ENCODE measurements at places on chromosomes 3 and 15.

DNA sequence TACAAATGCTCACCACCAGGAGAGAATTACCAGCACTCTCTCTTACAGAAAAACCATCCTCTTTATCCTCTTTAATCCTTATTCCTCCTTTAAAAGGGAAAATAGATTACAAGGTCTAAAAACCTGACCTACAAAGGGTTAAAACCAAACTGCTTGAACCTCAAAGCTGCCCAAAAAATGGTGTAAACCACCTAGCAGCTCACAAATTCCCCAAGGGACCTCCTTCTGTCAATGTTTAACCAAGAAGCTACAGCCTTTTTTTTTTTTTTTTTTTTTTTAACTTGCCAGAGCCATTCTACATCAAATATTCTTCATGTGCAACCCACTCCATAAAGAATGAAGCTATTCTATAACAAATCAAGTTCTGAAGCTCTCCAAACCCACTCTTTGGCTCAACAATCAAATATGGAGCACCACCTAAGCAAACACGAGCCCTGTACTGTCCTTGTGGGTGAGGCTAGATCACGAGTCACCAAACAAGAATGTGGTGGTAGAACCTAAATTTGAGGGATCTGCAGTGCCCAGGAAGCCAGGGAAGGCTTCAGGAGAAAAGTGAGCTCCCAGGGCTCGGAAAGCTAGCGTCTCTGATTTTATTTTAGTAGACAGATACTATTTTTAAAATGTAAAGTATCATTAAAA, 20.1 kb downstream of the OSBPL10 start:
- DNase-seq = no peak

DNA sequence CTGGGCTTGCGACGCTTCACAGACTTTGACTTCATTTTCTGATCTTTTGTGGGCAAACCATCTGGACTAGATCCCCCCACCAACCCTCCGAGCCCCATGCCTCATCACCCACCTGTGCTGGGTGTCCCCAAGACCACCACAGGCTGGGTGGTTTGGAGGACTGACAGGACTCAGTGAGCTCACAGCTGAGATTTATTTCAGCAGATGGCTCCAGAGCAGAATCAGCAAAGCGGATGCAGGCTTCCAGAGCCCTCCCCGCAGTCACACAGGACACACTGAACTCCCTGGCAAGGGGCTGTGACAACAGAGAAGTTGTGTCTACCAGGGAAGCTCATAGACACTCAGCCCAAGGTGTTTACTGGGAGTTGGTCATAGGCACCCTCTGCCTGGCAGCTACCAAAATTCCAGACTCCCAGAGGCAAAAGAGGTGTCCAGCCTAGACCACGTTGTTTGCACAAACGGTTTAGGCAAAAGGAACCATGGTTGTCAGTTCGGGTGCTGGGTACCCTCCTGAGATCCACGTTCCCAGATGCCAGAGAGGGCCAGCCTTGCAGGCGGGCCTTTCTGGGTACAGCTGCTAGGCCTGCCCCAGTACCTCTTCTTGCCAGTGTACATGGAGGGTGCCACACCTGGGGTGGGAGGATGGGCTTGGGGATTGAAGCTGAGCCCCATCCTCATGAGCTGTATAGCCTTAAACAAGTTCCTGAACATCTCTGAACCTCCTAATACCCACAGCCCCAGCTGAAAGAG, 170.3 kb downstream of the NSMCE3 start:
- no peak for DNase-seq

DNA sequence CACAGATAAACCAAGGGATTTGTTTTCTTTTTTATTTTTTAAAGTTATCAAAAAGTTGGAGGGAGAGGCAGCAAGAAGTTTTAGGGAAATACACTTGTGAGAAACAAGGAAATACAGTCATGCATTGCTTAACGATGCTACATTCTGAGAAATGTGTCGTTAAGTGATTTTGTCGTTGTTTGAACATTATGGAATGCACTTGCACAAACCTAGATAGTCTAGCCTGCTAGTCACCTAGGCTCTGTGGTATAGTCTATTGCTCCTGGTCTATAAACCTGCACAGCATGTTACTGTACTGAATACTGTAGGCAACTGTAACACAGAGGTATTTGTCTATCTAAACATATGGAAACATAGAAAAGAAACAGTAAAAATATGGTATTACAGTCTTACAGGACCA, 2.0 kb upstream of the NFKBIZ start:
- no peak for DNase-seq

- DNase-seq = no peak
Observed at GRCh38 chr15:56783857-56784661, 50.8 kb upstream of the ZNF280D start.

DNA sequence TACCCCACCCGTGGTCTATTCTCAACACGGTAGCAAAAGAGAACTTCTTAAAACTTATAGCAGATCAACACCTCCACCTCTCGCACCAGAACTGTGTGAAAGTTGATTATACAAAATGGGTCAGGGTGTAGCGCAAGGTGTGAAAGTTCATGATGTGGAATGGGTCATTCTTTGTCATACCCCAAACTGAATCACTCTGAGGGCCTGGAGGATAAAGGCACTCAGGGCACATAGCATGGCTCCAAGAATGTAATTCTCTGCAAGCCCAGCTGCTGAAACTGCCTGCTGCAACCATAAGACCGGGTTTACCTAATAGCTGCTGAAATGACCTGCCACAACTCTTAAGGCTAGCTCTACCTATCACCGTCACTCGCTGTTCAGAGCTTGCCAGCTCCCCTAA, 70.0 kb downstream of the FOXP1 start:
- DNase-seq = no peak

DNA sequence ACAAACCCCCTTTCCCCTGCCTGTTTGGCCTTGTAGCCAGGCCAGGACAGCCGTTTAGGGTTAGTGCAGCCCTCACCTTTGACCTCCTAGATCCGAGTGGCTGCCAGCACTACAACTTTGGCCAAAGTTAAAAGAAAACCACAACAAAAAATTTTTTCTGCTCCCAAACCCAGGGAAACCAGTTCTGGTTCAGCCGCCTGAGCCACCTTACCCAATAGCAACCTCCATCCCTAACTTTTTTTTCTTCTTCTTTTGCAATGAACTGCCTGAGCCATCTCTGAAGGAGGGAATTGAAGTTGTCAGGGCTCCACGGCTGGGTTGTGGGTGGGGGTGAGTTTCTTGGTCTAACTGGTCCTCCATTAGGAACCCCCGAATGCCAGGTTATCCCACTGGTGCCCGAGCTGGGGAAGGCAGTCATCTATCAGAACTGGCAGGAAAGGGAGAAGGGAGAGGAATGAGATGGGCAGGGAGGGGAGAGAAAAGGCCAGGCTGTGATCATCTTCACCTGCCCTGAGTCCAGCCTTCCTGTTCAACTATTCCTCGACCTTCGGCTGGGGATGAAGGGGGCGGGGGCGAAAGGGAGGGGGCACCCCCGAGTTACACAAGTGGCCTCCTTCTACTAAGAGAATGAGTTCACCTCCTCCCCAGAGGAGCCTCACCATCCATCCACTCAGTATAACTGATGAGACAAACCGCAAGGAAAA, 6.2 kb upstream of the NR2F2 start:
- DNase-seq = no peak

DNA sequence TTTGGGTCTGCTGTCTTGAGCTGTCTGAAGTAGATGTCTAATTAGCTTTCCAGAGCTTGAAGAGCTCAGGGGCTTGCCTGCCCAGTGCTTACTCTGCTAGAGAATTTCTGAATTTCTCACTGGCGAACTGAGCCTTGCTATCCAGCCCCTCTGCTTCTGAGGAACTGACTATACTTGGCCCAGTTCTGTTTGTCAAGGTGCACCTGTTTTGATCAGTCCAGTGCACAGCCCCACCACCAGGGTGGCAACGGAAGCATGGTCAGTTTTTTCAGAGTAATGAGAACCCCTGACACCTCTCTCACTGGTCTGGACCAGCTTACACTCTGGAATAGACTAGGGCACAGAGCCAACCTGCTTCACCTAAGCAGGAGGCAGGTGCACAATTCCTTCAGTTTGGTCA, 25.2 kb downstream of the ITGB5 start:
- no peak for DNase-seq

DNA sequence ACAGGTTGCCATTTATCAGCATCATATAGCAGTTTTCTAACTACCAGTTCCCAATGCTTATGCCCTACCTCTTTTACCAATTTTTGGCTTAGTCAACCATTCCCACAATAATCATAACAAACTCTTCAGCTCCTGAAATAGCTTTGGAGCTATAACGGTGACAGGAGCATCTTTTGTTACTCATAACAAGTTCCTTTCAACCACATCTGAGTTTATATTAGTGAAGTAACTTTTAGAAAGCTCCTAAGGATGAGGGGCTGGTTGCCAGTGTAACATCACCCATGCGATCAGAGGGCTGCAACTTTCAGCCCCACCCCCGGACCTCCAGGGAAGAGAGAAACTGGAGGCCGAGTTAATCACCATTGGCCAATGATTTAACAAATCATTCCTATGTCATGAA, 495.3 kb upstream of the RASGRP1 start:
- no peak for DNase-seq

- no peak for DNase-seq
Observed at GRCh38 chr15:40477642-40478327, 7.0 kb downstream of the CHST14 start.

GRCh38 chr3:150411106-150411460, 3.0 kb downstream of the TSC22D2 start:
- DNase-seq = no peak

DNA sequence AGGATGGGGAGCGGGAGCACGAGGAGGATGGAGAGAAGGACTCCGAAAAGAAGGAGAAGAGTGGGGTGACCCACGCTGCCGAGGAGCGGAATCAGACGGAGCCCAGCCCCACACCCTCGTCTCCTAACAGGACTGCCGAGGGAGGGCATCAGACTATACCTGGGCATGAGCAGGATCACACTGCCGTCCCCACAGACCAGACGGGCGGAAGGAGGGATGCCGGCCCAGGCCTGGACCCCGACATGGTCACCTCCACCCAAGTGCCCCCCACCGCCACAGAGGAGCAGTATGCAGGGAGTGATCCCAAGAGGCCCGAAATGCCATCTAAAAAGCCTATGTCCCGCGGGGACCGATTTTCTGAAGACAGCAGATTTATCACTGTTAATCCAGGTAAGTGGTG, 169.8 kb downstream of the FEZF2 start:
- no peak for DNase-seq

DNA sequence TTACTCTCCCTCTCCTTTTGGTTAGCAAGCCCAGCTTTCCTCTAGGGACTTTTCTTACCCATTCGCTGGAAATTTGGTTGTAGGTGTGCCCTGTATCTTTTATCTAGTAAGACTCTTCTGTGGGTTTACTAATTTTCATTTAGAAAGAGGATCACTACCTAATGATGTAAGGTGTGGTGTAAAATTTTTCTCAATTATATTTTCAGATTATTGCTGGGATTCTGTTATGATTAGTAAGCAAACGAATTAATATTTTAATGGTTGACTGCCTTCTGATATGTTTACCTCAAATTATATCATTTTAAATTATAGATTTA, 28.5 kb downstream of the PLCL2 start:
- no peak for DNase-seq

DNA sequence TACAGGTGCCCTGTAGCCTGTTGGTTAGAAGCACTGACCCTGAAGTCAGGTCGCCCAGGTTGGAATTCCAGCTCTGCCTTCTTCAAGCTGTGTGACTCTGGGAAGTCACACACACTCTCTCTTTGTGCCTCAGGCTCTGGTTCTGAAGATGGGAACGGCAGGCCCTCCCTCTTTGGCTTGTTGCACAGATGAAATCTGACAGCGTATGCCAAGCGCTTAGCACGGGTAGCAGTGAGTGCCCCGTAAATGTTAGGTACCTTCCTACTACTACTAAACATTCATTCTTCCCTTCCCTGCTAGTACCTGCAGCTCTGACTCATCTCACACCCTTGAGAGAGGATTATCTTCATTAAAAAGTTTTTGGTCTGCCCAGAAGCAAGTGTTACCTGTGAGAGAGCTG, 139.0 kb downstream of the PGPEP1L start:
- DNase-seq = no peak

DNA sequence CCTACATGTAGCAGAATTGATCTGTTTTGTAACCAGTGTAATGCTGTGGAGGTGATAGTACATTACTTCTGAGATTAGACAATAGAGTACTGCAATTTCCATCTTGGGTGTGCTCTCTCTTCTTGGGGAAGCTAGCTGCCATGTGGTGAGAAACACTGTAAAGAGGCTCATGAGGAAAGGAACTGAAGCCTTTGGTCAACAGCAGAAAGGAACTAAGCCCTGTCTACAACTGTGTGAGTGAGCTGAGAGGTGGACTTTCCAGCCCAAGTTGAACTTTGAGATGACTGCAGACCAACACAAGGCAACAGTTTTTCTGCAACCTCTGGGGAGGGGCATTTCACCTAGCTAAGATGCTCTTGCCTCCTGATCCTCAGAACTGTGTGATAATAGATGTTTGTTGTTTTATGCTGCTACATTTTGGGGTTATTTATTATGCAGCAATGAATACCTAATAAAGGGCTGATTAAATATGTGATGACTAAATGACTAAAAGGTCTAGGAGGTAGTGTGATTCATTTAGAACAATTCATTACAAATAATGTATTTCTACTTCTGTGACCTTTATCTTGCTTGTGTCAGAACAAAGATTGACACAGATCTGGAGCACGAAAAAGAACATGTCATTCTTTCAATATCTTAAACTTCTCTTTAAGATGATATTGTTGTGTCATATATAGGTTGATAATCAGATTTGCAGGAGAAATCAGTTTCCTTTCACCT, 121.6 kb upstream of the THRB start:
- DNase-seq = no peak

- no peak for DNase-seq
Observed at GRCh38 chr15:31344823-31345605, 18.4 kb downstream of the KLF13 start.

GRCh38 chr3:172708921-172709773, 1.7 kb downstream of the NCEH1 start:
- DNase-seq = peak; percentile 60

- DNase-seq = no peak
Observed at GRCh38 chr3:116667324-116667723, 42.3 kb upstream of the TUSC7 start.

DNA sequence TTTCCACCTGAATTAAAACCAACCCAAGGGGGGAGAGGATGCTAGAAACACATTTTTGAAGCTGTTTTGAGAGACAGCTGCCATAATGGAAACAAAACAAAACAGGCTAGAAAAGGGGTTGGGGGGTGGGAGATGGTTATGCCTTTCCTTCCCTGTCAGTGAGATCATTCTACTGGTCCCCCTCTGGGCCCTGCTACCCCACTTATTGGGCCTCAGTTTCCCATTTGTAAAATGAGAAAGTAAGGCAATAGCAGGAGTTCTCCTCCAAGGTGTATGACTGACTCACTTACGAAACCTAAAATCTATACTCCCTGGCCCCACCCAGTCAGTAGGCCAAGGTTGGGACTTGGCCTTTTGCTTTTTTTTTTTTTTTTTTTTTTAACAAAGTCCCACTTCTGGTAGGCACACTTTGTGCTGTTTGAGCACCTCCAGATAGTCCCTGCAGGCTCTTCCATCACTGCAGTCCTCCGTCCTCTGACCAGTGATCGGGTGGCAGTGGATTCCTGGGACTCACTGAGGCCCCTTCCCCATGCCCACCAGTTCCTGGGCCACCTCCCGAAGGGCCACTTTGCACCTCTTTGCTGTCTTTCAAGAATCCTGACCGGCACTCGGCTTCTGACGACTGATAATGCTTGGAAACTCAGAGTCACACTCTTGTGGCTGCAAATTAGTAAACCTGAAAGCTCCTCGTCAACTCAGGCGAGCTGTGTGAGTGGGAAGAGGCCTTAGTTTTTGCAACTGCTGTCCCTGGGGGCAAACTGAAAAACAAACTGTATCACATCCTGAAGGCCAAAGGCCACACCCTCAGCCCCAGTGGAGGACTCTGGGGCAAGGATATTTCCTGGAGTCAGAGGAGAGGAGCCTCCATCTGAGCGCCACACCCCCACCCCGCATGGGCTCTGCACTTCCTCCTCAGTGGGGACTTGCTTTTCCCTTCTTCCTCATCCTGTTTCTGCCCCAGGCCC, 6.7 kb upstream of the PSTPIP1 start:
- DNase-seq = no peak
